Uterus (tissue), 4 donors: ENCODE measurements at places on chromosomes 5 and 9.

DNA sequence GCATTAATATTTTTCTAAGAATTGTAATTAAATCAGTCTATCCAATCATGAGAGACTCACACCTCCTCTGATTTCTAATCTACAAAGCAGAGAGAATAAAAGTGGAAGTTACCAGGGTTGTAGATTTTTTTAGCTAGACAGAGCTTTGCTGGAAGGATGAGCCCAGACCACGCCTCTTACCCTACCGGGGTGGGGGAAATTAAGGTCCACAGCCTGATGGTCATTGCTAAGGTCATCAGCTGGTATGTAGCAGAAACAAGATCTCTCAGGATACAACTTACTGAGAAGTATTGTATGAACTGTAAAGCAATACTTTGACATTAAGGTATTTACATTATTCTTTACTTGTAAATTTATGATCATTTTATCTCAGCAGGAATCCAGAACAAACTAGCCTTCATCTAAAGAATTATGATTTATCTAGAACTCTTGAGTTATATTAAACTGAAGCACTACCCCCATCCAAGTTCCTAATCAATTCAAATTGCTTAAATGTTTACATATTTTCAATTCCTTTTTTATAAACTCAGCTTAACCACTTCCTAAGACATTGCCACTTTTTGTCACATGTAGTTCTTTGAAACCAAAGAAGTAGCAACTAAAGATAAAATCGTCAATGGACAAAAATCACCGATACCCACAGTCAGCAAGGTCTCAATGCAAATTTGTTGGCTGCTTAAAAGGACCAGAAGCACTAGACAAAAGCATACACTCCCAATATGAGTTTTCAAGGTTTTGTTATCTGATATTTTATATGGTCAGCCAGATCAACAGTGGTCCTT lies 225.8 kb upstream of the DAPK1 start:
- no peak for DNase-seq

GRCh38 chr5:31131381-31131891 lies 62.0 kb upstream of the CDH6 start:
- DNase-seq = no peak

GRCh38 chr5:33789567-33789957 lies 102.2 kb downstream of the ADAMTS12 start:
- no peak for DNase-seq

DNA sequence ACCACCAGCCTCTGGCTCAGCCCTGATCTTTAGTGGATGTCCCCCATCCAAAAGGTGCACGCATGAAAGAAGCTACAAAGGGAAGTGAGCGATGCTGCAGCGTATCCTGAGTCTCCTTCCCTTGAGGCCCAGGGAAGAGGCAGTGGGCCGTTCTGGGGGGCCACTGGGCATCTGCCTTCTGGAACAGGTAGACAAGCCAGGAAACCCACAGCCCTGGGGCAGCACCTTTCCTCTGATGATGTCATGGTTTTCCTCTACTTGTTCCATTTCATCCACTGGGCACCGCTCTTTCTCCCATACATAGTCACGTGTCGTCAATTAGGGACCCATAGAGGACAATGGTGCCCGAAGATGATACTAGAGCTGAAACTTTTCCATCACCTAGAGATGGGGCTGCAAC lies 194.0 kb upstream of the IRX1 start:
- DNase-seq = no peak

DNA sequence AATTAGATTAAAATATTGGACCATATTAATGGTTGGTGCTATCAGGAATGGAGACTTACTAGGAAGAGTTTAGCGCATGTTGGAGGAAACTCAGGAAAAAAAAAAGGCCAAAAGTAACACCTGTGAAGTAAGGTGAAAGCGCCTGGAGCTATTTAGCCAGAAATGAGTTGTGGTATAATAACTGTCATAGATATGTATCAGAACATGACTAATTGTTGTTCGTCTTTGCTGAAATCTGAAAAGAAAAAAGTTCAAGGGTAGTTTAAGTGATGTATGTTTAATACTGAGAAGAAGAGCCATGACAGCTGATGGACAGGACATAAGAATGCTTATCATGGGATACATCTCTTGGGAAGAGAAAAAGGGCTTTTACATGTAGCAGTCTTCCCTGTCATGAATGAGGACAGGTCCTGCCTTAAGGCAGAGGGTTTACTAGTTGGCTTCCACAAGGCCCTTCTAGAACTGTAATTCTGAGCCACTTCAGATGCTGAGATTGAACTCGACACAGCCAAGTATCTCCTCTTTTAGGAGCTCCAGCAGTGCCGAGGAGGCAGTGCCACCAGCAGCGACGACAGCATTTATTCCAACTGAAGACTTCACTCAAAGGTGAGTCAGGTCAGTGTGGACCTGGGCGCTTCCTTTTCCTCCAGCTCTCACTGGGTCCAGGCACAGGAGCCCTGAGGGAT lies 940 bp upstream of the CAMK4 start:
- DNase-seq = no peak

DNA sequence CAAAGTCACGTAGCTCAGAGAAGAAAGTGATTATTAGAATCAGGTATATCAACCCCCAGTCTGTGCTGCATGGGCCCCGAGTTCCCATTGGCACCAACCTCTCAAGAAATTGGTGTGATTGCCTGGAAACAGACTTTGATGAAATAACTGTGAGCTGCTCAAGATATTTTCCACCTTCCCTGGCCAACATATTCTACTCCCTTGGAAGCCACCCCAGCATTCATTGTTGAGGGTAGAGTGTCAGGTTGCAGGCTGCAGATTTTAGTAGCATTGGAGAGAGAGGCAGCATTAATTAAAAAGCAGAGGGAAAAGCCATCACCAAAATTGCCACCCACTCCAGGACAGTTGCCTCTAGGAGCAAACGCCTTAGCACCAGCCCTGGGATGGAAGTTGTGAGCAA lies 154.2 kb upstream of the TNPO1 start:
- DNase-seq = no peak

DNA sequence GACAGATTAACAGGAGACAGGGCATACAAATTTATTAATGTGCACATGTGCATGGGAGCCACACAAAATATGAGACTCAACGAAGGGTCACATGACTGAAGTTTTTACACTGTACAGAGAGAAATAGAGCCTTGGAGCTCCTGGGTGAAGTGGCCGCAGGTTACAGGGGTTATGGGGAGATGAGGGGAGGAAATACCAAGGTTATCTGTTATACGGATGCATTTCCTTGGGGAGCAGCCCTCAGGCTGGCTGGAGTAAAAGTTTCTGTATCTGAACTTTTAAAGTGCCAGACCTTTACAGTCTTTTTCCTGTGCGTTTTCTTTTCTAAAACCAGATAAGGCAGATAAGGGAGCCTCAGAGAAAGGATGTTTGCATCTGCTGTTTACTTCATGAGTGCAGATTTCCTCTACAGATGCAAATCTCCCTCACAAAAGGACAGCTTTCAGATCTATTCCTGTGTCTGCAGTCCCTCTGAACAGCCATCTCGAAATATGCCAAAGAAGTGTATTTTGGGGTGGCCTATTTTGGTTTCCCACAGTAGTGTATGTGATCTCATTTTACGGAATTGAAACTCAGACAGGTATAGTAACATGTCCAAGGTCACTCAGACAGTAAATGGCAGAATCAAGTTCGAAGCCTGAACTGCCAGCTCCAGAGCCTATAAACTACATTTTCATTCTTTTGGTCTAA lies 139.3 kb upstream of the FBXL17 start:
- no peak for DNase-seq

- DNase-seq = no peak
Measured at GRCh38 chr9:8694983-8695588, 895.5 kb upstream of the DMAC1 start.

DNA sequence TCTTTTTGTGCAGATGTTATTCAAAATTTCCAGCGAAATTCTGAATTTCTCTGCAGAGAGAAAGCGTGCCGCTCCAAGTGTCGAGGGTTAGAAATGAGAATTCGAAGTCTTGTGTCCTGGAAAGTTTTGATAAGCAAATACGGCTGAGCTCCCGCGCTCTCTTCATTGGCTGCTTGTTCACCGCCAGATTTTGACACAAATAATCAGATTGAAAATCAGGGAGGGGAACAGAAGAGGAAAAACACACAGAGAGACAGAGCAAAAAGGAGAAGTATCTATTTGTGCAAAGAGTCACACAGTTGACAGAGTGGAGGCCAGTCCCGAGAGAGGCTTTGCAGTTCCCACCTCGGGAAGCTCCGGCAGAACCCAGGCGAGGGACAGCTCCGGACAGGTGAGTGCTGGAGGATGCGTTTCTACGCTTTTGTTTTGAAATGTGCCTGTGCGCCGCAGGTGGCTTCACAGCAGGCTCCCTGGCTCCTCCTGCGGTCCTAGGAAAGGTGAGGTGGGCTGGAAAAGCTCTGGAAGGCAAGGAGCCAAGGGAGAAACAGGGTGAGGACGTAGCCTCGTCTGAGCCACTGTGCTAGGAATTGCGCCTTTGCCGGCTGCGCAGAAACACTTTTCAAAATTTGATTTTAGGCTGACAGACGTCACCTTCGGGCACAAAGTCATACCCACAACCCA lies at the start of gene GFI1B:
TSS of gene GFI1B (plus strand) at position 244 of the 681 bp plus-strand sequence. CDS start 7,985 bp downstream, outside the sequence.
- no peak for DNase-seq

GRCh38 chr9:16868701-16869100 lies 1.8 kb downstream of the BNC2 start:
- DNase-seq = no peak

DNA sequence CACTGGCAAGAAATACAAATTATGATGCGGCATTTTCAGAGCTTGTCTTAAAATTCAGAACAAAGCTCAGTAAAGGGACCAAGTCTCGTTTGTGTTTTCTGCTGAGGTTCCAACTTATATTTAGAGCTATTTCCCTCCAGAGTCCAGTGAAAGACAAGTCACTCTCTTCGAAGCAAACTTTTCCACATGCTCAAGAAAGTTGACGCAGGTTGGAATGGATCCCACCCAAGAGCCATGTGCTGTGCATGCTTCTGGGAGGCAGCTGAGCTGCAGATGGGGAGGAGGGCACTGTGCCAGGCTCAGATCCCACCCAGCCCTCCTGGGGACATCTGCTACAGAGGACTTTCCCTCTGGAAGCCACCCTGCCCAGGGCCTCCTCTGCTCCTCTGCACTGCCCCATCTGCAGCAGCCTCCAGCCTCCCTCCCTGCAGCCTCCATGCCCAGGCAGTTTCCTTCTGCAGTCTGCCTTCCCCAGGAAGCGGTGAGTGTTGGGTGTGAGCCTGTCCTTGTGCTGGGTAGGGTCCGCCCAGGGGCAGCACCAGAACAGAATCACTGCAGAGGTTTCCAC lies 75.3 kb downstream of the COL23A1 start:
- no peak for DNase-seq

- DNase-seq = no peak
Measured at GRCh38 chr9:107545036-107545435, 55.5 kb upstream of the KLF4 start.

DNA sequence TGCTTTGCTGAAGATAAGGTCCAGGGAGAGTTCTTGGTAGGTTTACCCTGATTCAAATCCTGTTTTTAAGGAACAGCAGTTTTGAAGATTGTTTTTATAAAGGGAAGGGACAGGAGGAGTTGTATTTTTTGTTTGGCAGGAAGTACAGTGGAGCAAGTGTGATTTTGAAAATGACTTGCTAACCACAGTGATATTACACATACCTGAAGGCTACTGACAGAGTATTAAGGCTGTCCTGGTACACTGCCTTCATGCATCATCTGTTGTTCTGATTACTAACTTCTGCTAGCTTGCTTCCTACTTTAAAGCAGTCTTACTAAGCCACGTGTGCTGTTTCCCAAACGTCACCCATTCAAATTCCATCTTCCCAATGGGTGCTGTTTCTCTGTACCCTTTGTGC lies 559.5 kb upstream of the SGCD start:
- DNase-seq = no peak

DNA sequence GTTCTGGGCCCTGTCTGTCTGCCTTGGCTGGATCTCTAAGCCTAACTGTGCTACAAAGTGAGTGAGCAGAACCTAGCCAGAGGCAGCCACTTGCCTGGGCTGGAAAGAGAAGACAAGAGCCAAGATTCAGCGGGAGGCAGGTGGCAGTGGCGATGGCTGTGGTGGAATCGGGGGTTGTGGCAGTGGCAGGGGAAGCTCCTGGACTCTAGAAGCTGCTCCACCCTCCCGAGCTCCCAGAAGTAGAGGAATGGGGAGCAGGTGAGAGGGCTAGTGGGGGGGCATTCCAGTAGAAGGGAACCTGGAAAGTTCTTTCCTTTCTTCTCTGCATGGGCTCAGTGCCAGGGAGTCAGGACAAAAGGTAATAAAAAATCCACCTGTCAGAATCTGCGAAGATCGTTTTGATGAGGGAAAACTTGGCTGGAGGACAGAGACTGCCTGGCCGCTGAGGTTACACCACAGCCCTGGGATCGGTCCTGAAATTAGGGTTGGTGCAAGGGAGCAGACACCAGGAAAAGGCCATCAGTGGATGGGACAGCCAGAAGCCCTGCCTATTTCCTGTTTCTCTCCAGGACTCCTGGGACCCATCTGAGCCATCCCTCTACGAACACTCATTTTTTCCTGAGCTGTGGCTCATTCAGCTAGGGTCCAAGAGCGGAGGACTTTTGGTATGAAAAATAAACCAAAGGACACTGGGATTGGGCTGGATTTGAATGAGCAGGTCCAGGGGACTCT lies 1.6 kb downstream of the CRAT start:
- DNase-seq = peak; percentile 53

DNA sequence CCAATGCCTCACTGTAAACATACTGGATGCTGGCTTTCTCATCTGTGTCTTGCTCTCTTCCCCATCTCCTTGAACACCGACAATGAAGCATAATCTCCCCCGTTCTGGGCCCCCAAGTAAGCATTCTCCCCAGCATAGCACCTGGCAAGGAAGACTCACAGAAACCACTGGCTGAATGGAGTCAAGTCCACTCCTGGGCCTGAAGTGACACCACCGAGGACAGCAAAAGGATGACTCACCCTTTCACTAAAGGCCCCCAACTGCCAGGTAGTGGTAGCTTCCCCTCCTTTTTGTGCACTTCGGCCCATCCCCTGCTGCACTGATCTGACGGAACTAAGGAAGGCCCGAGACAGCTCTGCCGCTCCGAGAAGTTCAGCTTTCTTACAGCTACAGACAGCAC lies 9.4 kb downstream of the VDAC1 start:
- no peak for DNase-seq

- no peak for DNase-seq
Measured at GRCh38 chr5:42502613-42503470, 79.6 kb downstream of the GHR start.

DNA sequence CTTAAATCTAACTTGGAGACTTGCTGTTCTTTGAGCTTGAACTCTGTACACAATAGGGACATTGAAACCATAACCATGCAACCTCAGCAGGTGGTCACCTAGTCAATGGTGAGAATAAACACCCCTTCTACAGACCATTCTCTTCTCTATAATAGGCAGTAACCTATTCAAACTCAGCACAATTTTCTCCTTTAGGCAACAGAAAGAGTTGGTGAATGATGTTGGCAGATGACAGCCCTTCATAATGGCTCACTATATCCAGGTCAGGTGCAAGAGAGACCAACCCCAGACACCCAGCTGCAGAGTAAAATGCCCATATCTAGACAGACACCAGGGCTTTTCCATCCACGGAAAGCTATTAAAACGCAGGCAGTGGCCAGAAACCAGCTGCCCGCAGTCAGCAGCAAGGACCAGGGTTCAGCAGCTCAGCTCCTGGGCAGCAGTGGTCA lies 106.7 kb downstream of the SERINC5 start:
- DNase-seq = no peak

GRCh38 chr5:128480906-128481633 lies 57.0 kb downstream of the FBN2 start:
- DNase-seq = no peak

- no peak for DNase-seq
Measured at GRCh38 chr5:53678981-53679660, 118.7 kb downstream of the NDUFS4 start.
